ENCODE measurements at places on chromosomes 6 and 20.

DNA sequence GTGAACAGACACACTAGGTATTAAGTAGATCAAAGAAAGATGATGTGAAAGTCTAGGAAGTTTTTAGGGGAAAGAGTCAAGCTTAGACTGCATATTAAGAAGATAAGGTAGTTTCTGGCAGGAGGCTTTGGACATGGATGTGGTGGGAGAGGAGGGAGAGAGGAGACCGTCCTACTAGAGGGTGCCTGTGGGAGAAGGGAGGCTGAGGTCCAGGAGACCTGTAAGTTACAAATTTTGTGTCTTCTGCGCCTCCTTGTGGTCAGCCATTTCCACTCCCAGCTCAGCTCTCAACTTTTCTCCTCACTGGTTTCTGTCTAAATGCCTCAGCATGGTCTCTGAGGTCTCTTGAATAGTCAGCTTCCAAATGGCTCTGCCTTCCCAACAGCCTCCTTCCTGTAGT lies 193.5 kb downstream of the UNC5CL start:
- no peak for DNase-seq

GRCh38 chr6:39075807-39076622 lies 27.4 kb downstream of the GLP1R start:
- DNase-seq, result no peak

DNA sequence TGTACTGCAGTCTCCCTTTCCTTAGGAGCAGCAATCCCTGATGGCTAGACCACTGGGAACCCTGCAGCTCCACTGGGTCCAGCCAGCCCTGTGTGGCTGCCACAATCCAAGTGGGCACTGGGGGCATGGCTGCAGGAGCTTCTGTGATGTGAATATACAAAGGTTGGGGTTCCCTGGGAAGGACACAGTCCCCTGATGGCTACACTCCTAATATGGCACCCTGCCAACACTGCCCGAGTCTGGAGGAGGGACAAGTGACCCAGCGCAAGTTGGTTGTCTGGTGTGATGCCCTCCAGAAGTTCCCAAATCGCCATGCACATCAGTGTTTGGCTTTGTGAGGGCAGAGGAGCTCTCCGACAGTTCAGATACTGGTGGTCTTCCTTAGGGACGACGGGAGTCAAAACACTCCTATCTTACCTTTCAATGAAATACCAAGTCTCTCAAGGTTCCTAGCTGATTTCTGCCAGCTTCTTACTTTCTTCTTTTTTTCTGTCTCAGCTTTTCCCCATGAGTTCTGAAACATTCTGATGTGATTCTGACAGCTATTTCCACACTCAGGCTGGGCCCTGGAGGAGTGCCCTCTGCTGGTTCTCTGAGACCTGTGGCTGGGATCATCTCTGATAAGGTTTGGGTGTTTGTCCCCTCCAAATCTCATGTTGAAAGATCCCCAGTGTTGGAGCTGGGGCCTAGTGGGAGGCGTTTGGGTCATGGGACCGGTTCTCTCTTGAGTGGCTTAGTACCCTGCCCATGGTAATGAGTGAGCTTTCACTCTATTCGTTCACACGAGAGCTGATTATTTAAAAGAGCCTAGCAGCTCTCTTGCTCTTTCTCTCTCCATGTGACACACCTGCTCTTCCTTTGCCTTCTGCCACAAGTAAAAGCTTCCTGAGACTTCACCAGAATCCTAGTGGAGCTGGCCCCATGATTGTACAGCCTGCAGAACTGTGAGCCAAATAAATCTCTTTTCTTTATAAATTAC lies 15.5 kb upstream of the ZFP57 start:
- no peak for DNase-seq

- DNase-seq, result no peak
These were observed 101.1 kb upstream of the IFNGR1 start for GRCh38 chr6:137320271-137320670.

DNA sequence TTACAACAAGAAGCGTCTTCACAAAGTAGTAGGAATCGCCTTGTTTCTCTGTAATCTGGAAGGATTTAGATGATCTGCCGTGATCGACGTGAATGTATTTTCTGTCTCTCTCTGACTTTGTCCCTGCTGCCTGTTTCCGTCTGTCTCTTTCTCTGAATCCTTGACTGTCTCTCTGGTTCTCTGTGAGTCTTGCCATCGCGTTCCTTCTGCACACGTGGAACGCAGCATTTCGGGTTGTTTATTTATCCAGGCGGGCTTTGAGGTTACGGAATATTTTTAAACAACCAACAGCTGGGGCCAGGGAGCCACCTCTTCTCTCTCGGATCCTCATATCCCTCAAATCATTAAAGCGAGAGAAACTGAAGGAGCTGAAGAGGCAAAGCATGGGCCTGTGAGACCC lies 215.9 kb downstream of the ZDHHC14 start:
- DNase-seq, result no peak

DNA sequence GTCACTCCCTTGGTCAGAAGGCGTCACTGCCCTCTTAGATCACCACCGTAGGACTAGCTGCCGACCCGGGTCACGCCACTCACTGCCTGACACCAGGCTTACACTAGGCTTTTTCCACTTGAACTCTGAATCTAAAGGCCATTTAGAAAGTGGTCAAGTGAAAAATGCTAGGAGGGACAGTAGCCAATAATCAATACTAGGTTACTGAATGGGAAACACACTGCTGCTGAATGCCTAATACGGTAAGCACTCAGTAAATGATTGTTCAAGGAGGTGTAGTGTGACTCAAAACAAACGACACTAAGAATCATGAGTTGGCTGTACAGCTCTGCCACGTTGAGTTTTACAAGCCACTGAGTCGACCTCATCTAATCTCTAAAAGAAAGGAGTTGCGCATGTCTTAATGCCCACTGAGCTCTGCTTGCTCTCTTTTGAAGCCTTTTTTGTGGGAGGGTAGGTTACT lies 760 bp upstream of the IBTK start:
- DNase-seq, result no peak

DNA sequence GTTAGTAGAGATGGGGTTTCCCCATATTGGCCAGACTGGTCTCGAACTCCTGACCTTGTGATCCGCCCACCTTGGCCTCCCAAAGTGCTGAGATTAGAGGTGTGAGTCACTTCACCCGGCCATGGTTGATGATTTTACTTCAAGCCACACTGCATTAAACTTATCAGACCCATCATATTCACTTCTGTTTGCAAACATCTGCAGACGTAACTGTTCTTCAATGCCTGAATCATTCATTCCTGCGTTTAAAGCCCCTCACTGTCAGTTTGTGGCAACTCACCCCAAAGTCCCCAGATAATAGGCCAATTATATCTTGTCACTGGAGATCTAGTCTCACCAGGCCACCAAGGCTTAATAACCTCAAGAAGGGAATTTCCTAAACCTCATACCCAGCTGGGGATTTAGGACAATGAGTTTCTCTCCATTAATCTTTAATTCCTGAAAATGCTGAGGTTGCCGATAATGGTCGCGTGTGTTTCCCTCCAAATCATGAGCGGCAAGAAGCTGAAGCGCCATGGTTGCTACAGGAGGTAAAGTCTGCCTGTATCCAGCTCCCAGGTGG lies 229.6 kb downstream of the LY86 start:
- DNase-seq, result no peak

DNA sequence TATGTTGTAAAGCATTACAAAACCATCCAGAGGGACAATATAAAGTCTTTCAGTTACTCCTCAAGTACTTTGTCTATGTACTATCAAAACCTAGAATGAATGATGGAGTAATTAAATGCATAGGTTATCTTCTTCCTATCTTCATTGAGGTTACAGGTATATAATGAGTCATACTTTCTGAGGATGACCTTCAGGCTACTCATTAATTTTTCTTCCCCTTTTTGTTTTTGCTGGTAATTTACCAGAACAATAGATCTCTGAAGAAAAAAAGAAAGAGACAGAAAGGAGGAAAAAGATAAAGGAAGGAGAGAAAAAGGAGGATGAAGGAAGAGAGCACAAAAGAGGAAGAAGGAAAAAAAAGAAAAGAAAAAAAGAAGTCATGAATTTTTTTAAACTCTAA lies 398.4 kb downstream of the TBC1D32 start:
- DNase-seq, result no peak

- DNase-seq, result no peak
These were observed 38.7 kb downstream of the KAT14 start for GRCh38 chr20:18176318-18176785.

DNA sequence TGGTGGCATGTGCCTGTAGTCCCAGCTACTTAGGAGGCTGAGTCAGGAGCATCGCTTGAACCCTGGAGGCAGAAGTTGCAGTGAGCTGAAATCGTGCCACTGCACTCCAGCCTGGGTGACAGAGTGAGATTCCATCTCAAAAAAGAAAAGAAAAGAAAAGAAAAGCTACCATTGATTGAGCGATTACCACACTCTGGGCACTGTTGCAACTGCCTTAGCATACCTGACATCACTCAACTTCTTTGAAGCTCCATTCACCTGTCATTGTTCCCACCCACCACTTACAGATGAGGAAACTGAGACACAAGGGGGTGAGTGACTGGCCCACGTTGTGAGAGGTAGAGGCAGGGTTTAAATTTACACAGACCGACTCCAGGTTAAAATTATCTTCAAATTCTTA lies 442.1 kb upstream of the SULF2 start:
- DNase-seq, result no peak

GRCh38 chr6:56949925-56950495 lies 4.9 kb upstream of the BEND6 start:
- DNase-seq, result no peak

DNA sequence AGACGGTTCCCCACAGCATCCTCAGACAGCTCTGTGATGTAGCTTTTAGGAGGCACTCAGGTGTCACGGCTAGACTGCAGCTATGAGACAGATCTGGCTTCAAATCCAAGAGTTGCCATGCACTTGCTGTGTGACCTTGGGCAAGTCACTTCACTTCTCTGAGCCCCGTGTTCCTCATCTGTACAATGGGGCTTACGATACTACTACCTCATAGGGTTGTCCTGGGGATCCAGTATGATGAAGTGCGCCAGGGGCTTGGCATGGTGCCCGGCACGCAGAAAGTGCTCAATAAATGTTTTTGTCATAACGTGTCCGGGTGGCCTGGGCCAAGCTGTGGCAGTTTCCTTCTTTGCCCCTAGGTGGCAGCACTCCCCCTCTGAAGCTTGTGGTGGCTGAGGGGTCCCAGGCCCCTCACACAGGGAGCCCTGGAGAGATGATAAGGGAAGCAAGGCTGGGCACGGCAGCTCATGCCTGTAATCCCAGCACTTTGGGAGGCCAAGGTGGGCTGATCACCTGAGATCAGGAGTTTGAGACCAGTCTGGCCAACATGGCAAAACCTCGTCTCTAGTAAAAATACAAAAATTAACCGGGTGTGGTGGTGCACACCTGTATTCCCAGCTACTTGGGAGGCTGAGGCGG lies 19.1 kb upstream of the CHMP4B start:
- peak; percentile 23 for DNase-seq

GRCh38 chr6:13924146-13924948 lies 405 bp upstream of the RNF182 start:
- no peak for DNase-seq

DNA sequence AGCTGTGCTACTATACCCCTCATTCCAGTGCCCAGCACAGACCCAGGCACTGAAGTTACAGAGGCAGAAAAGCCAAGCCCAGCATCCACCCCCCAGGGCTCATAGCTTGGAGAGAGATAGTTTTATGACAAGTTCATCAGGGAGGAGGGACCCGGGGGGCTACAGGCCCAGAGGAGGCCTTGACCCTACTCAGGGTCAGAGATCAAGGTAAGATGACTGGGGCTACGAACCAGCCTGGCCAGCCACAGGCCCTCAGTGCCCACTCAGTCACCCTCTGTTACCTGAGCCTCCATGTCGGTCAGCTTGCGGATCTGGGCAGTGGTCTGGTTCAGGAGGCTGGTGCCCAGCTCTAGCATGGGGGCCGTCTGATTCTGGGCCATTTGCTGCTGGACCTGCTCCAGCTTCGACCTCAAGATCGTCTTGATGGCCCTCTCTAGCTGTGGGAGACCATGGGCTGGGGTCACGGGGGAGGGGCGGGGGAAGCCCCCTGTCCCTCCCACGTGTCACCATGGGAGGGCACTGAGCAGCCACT lies 26.1 kb downstream of the ANGPT4 start:
- DNase-seq, result no peak

DNA sequence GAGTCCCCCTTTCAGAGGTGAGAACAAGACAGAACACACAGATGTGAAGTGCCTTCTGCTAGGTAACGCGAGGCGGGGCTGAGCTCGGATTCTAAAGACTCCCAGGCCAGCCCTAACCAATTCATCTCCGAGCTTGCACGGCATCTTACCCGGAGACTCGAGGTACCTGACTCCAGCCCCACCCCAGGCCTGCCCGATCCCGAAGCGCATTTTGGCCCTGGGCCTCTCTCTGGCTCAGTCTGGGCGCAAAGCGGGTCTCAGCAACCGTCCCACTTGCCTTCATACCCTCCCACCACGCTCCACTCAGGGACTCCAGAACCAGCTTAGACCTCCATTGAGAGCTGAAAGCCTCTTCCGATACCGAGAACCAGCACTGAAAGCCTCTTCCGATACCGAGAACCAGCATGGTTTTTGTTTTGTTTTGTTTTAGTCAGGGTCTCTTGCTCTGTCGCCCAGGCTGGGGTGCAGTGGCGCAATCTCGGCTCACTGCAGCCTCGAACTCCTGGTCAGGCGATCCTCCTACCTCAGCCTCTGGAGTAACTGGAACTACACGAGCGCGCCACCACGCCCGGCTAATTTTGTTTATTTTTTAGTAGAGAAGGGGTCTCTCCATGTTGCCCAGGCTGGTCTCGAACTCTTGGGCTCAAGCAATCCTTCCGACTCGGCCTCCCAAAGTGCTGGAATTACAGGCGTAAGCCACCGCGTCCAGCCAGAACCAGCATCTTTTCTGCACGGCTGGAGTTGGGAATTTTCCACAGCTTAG lies 557 bp upstream of the DYNLRB1 start:
- DNase-seq, result peak; percentile 29

DNA sequence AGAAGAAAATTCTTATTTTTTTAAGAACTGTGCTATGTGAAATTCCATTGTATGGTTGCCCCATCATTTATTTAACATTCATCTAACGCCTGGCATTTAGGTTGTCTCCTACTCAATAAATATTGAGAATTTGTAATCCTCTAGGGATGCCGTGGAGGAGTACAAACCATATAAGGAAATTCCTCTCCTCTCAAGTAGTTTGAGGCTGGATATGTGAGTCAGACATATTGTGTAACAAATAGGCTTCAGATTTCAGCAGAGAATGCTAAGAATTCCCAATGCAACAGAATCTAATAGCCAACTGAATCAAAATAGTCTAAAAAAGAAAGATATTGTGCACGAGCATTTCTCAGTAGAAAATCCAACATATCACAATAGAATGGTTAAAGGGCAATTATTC lies 174.7 kb downstream of the OTOR start:
- DNase-seq, result no peak

DNA sequence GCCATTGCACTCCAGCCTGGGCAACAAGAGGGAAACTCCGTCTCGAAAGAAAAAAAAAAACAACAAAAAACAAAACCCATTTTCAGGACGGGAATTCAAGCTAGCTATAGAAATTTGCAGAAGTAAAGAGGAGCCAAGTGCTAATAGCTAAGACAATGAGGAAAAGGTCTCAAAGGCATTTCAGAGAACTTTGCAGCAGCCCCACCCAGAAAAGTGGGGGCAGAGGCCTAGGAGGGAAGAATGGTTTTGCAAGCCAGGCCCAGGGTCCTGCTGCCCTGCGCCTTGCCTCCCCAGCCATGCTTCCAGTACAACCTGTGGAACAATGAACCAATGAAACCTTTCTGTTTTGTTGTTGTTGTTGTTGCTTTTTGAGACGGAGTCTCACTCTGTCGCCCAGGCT lies 38.3 kb upstream of the SAMHD1 start:
- no peak for DNase-seq
